ENCODE measurements at places on chromosomes 12 and 14. TPM values are rescaled to one million over a fixed set of nuclear protein-coding genes. Genes with fewer than 3 reads are reported as not detected.

MNAT1 gene
- total RNA-seq = 38.8 TPM

OR10P1 gene
- not detected for total RNA-seq

PLD4 gene
- total RNA-seq = not detected

GLIPR1L1 gene
- total RNA-seq = not detected

C12orf54 gene
- not detected for total RNA-seq

DNA sequence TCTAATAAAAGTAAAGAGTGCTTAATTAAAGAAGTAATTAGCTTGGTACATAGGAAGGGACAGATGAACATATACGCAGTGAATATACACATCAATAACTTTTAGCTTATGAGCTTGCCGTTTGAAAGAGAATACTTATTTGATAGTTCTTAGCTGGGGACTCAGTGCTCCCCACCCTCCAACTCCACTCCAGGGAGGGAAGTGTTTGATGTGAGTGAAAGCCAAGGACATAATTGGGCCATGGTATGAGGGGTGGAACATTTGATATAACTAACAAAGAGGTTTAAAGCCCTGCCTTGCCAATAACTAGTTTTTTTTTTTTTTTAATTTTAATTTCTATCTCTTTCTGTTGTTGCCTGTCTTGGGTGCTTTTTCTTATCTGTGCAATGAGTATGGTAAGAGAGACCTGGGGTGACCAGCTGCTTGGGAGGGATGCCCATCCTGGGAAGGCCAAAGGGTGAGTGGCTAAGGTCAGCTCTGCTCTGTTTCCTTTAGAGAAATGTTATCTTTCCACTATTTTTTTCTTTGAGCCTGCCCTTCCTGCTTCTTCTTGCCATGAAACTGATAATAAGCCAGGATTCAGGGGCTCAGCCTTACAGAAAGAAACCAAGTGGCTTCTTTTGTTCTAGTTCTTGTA lies 132.8 kb upstream of the CPSF6 start:
- no peak overlapping the region for H3K4me3 ChIP-seq
- no peak for DNase-seq
- no peak overlapping the region for H3K27ac ChIP-seq

- H3K4me1 ChIP-seq = no peaks in the 10 kb centered on the region
- H3K27ac ChIP-seq = no peak overlapping the region
- no peaks in the 10 kb centered on the region for H3K27me3 ChIP-seq
- H3K4me3 ChIP-seq = no peak overlapping the region
- DNase-seq = no peak
Measured at GRCh38 chr12:105067511-105068031, 16.7 kb downstream of the ALDH1L2 start.

DNA sequence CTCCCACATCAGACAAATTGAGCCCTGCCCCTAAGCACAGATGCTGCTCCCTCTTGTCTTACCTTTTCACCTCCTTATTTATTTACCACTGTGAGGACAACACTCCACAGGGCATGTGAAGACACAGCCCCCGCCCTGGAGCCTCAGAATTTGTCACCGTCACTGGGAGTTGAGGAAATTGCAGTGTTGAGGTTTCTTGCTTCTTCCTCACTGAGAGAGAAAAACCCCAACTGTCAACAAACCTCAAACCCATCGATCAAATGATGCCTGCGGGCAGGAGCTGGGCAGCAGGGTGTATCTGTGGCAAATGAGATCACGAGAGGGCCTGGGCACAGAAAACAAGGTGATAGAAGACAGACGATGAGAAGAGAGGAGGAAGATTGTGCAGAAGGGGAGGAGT lies 30.5 kb upstream of the PLEKHG3 start:
- H3K27me3 ChIP-seq = no peaks in the 10 kb centered on the region
- H3K4me3 ChIP-seq = no peak overlapping the region
- H3K27ac ChIP-seq = peak overlapping the region; percentile 32
- H3K36me3 ChIP-seq = no peaks in the 10 kb centered on the region
- H3K4me1 ChIP-seq = peaks cover 11% of the 10 kb centered on the region
- no peak for DNase-seq

- no peak for DNase-seq
- no peaks in the 10 kb centered on the region for H3K36me3 ChIP-seq
- no peaks in the 10 kb centered on the region for H3K27me3 ChIP-seq
- H3K27ac ChIP-seq = no peak overlapping the region
- no peaks in the 10 kb centered on the region for H3K4me1 ChIP-seq
Measured at GRCh38 chr14:67722293-67722692, 20.6 kb downstream of the RDH12 start.

- no peaks in the 10 kb centered on the region for H3K36me3 ChIP-seq
- no peak overlapping the region for H3K27ac ChIP-seq
- H3K27me3 ChIP-seq = no peaks in the 10 kb centered on the region
- no peak for DNase-seq
Measured at GRCh38 chr14:70707138-70708038, 65.7 kb downstream of the TTC9 start.

GRCh38 chr12:29609431-29610215 lies 112.1 kb upstream of the OVCH1 start:
- no peaks in the 10 kb centered on the region for H3K4me1 ChIP-seq
- H3K4me3 ChIP-seq = no peak overlapping the region
- H3K27ac ChIP-seq = no peak overlapping the region
- H3K36me3 ChIP-seq = no peaks in the 10 kb centered on the region
- no peak for DNase-seq
- no peaks in the 10 kb centered on the region for H3K27me3 ChIP-seq
